CD4-positive, alpha-beta T cell treated with Interleukin-12 subunit alpha and Interleukin-12 subunit beta, for 1 hour (primary cell): ENCODE measurements at places on chromosomes 1 and 21.

DNA sequence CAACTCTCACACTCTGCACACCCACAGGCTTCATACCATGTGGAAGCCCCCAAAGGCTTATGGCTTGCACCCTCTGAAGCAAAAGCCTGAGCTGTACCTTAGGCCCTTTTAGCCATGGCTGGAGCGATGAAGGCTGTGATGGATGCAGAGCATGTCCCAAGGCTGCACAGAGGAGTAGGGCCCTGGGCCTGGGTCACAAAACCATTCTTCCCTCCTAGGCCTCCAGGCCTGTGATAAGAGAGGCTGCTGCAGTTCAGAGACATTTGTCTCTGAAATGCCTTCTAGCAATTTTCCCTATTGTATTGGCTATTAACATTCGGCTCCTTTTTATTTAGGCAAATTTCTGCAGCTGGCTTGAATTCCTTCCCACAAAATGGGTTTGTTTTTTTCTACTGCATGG, 1707.7 kb downstream of the MRPL39 start:
- no peak for DNase-seq

GRCh38 chr1:53572815-53573173, 113.6 kb downstream of the DMRTB1 start:
- DNase-seq, result no peak

- DNase-seq, result no peak
Observed at GRCh38 chr21:43640400-43640799, 18.9 kb downstream of the HSF2BP start.

DNA sequence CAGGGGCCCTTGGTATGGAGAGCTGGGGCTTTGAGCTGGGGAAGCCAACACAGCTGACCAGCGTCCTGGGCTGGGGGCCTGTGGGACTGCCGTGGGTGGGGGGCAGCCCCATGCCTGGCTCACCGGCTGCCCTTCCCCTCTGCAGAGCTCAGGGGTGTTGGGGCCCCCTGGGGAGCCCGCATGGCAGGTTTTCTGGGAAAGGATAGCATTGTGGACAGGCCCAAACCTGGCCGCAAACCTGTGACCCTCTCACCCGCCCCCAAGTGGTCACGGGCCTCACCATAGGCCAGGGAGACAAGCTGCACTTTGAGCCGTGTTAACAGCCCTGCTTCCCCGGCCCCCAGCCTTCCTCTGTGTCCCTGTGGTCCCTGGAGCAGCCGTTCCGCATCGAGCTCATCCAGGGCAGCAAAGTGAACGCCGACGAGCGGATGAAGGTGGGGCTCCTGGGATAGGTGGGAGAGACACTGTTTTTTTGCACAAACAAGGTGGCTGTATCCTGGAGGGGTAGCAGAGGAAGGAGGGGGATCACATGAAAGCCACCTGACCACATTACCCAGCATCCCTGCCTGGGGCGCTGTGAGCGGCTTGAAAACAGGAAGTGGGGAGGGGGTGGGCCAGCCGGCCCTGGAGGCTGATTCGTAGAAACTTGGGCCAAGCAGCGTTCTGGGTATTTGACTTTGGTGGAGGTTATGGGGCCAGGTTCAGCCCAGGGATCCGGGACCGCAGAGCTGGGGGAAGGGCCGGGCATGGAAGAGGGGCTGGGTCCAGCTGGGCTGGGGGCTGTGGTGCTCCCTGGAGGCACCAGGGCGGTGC, 65.9 kb downstream of the PIK3CD start:
- DNase-seq, result peak; percentile 91

DNA sequence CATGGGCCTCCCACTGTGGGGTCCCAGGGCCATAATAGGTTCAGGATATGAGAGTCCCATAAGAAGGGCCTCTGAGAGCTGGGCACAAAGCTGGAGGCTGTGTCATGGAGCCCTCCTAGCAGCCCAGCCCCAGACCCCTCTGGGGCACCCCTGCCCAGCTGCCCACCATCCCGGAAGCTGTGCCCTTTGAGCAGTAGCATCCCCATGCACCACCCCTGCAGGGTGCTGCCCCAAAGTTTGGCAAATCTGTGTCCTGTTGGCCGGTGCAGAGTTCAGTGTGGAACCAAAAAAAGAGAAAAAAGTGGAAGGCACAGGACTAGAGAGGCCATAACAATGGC, 17.6 kb downstream of the TNNT2 start:
- DNase-seq, result no peak

DNA sequence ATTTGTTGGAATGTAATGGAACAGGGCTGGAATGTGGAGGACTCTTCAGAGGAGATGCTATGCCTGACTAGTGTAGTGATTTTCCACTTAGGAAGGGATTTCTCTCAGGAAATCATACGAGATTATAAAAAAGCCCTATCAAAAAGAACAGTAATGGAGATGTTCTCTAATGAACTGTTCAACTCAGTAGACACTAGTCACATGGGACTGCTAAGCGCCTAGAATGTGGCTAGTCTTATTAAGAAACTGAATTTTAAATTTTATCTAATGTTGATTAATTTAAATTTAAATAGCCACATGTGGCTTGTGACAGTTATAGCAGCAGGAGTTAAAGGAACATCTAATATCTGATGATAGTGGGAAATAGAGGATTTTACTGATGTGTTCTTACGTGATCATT, 94.0 kb downstream of the SLC35F3 start:
- no peak for DNase-seq

- no peak for DNase-seq
Observed at GRCh38 chr1:116952738-116953275, 43.1 kb downstream of the PTGFRN start.
